Stimulated activated CD8-positive, alpha-beta memory T cell treated with anti-CD3 and anti-CD28 coated beads, Interleukin-12 subunit alpha, Interleukin-12 subunit beta, amount 100 ng/mL, for 1 hour (primary cell): ENCODE measurements at places on chromosomes 12 and 14.
A peak's percentile ranks its signal among the peaks of the same experiment; 100 is the strongest.

DNA sequence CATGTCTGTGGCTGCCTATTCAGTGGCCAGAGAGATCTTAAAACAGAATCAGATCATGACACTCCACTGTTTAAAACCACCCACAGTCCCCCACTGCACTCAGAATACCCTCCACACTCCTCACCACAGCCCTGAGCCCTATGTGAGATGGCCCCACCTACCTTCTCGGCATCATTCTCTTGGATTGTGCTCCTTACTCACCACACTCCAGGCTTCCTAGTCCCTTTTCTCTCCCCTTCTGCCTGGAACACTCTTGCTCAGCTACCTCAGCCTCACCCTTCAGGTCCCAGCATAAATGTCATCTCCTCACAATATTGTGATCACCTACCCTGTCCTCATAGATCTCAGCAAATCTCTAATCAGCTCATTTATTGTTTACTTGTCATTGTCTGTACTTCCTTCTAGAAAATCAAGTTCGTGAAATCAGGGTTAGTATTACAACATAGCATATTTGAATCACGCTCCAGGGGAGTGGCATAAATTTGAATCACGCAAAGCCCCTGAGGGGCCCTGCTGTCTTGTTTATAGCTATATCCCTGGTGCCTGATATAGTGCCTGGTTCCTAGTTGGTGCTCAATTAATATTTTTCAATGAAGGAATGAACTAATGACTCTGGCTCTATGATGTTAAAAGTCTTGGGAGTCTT, 42.8 kb downstream of the SLC35F4 start:
- DNase-seq = no peak

- no peak for DNase-seq
Observed at GRCh38 chr14:32306549-32306948, 22.5 kb upstream of the AKAP6 start.

GRCh38 chr12:107247650-107248049, 154.3 kb upstream of the CRY1 start:
- no peak for DNase-seq

DNA sequence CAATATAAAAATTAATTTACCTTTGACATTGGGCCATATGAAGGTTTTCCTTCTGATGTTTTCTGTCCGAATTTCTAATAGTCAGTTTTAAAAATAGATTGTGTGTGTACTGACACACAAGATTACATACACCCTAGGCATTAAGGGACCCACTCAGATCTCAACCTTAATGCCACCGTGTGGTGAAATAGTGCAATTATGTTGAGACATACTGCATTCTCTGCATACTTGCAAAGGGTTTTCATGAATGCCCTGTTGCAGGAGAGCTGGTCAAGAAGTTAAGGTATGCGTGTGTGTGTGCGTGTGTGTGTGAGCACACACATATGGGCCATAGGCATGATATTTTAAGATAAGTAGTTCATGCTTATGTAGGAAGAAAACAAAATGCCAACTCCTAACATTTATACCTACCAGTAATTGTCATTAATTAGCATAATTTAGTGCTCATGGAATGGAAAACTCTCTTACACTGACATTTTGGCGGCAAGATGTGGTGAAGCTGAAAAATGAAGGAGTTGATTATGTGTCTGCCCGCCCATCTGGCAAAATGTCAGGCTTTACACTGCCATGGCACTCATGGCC, 58.8 kb downstream of the PIK3C2G start:
- DNase-seq = no peak

DNA sequence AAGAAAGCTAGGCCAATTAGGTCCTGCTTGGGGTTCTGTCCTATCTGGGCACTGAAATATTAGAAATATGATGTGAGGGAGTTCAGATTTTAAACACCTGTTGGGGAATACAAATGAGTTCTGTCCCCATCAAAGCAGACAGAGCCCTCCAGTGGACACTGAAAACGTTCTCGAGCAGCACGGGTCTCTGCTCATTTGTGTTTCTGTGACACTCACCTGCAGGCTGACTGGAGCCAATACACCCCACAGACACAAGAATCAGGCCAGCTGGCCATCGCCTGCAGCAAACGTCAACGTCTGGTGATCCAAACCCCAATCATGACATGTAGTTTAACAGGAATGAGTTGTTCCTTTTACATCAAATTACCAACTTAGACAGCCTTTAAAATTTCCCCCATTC, 493.4 kb upstream of the TMEM132C start:
- no peak for DNase-seq

GRCh38 chr12:48688836-48689235, 6.8 kb upstream of the KANSL2 start:
- no peak for DNase-seq

- DNase-seq = no peak
Observed at GRCh38 chr12:230925-231671, 17.1 kb upstream of the SLC6A12 start.

GRCh38 chr14:103129301-103130016, 6.2 kb downstream of the TNFAIP2 start:
- no peak for DNase-seq

DNA sequence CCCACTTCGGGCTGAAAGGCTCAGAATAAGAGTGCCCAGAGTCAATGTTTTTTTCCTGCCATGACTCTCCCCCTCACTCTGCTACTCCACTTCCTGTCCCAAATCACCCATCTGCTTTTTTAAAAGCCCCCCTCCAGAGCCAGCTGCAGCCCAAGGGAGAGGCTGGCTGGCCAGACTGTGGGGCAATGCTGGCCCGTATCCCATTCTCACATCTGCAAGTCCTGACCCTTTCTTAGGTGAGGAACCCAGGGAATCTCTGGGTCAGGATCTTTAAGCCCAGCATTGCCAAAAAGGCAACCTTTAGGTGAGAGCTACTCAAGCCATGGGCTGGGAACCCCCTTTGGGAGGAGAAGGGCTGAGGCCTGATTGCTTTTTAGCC, 1.7 kb upstream of the ITGA5 start:
- DNase-seq = no peak

DNA sequence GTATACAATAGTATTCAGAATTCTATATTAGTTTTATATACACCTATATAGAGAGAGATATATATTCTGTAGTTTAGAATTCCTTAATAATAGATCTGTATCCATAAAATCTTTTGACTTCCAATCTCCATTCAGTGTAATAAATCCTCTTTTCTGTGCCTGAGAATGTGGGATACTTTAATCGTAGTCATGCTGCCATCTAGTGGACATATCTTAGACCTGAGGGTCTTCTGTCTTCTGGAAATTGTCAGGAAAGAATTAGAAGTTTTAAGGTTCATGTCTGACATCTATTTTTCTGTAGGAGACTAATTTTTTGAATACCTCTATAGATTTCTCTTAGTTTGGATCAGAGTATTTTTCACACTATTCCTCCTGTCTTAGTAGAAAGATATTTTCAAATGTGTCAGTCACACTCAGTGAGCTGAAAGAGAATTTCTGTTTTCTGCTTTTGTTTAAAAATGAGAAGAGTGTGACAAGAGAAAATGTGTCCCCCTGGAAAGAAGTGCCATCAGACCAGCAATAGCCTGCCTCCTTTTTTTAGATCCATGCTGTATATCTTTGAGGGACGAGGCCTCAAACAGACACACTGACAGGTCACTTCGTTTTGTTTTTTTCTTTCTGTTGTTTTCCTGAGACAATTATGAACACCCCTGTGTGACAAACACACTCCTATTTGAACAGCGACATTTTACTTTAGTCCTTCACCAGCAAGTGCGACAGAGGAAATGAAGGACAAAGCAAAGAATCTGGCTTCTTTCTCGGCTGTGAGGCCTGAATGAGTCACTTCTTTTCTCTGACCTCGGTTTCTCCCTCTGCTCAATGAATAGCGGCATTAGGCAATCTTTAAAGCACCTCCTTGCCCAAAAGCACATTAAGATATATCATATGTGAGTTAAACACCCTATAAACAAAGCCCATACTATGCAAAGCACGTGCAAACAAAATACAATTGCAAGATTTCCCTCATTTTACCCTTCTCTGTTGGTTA, 96.3 kb downstream of the GALC start:
- DNase-seq = no peak

GRCh38 chr14:72888636-72889201, 5.2 kb downstream of the DPF3 start:
- no peak for DNase-seq

- no peak for DNase-seq
Observed at GRCh38 chr14:73674986-73675385, 30.2 kb downstream of the DNAL1 start.

DNA sequence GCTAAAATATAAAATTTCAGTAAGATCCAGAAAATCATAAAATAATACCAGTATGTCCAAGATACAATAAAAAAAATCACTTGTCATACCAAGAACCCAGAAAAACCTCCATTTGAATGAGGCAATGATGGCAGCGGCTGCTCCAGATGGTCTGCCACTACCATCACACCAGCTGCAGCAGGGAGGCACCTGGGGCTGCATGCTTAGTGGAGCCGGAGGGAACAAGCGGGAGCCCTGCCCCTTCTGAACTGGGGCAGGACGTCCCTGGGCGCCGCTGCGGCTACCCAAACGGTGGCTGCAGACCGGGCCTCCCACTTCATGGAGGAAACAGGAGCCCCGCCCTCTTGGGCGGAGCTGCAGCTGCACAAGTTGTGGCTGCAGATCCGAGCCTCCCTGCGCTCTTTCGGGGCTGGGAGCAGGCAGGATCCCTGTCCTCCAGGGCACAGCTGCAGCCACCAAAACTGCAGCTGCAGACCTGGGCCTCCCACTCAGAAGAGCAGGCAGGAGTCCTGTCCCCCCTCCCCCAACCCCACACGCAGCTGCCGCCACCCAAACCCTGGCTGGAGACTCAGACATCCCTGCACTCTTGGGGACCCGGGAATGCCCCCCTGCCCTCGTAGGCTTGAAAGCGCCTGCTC, 36.1 kb upstream of the OR5AU1 start:
- DNase-seq = peak; percentile 35

DNA sequence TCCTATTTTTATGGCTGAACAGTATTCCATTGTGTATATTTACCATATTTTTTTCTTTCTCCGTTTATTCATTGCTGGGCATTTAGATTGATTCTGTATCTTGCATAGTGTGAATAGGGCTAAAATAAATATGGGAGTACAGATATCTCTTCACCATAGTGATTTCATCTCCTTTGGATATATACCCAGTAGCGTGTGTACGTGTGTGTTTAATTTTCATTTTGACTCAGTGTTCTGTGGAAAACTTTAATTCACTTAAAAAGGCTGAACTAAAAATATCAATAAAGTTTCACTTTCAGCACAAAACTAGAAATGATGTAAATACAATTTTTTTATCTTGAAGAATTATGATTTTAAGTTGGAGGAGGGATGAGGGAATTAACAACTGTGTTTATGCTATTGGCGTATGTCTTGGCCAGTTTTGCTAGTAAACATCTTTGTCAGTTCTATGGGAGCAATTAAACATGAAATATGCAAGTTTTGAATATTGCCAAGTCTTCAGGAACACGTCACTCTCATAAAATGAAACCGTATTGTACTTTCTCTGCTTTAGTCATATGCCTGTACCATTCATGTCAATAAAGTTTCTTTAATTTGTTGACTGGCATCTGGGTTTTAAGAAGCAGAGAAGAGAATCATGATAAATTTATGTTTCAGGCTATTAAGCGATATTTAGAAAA, 99.8 kb downstream of the PTGER2 start:
- no peak for DNase-seq

DNA sequence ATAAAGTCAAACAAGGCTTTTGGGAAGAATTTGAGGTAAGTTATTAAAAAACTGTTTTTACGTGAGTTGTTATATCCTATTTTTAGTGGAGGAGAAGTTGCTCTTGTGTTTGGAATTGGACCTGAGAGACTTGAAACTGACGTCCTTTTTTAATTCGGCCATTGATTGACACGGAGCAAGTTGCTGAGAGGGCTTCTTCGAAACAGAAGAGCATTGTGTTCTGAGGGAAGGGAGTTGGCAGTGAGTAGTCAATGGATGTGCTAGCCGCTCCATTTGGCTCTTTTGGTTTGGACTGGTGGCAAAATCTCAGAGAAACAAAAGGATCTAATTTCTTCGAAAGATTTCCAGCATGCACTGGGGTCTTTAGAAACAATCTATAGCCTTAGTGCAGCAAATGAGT, 37.3 kb downstream of the PTPN11 start:
- DNase-seq = no peak

DNA sequence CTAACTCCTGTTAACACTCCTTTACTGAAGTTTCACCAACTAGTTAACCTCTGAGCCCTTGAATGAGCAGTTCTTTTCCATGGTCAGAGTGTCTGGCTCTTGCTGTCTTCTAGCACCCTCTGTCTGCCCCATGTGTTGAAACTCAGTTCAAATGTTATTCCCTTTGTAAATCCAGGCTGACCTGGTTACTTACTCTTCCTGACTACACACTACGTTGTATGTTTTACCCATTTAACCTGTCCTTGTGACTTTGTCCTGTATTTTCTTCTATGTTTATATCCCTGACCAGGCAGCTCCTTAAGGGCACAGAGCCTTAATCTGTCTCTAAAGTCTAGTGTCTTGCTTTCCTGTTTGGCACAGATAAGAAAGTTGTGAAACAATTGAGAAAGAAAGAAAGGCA, 389.0 kb upstream of the RPL10L start:
- DNase-seq = no peak

GRCh38 chr12:27779416-27779919, 565 bp upstream of the KLHL42 start:
- no peak for DNase-seq

- no peak for DNase-seq
Observed at GRCh38 chr12:83388551-83388950, 701.8 kb downstream of the TMTC2 start.

GRCh38 chr12:91460469-91460868, 277.9 kb upstream of the DCN start:
- DNase-seq = no peak

- no peak for DNase-seq
Observed at GRCh38 chr12:22262309-22262708, 72.2 kb downstream of the ST8SIA1 start.

DNA sequence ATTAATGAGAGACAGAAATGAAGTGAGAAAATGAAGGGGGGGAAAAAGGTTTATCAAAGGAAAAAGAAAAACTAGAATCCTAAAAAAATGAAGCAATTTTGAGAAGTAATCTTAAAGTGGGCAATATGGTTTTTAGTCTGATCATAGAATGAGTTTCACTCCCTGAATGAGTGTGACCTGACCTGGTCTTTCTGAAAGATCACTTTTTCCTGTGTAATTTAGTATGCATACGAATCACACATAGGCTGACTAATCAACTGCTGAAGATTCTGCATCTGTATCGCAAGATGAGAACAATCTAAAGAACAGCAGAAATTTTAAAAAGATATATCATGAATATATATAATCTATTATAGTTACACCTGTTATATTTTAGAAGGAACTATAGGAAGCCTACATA, 11.3 kb downstream of the GNPTAB start:
- no peak for DNase-seq

- peak; percentile 64 for DNase-seq
Observed at GRCh38 chr12:11500188-11500860, 105.0 kb upstream of the PRB2 start.

GRCh38 chr14:56501909-56502530, 77.6 kb upstream of the TMEM260 start:
- no peak for DNase-seq

GRCh38 chr12:76219806-76220205, 128.4 kb downstream of the BBS10 start:
- DNase-seq = no peak
